ENCODE measurements at places on chromosomes 13 and 19.
A peak's percentile ranks its signal among the peaks of the same experiment; 100 is the strongest.

- peak; percentile 34 for DNase-seq
Measured at GRCh38 chr13:66665991-66666390, 564.1 kb downstream of the PCDH9 start.

DNA sequence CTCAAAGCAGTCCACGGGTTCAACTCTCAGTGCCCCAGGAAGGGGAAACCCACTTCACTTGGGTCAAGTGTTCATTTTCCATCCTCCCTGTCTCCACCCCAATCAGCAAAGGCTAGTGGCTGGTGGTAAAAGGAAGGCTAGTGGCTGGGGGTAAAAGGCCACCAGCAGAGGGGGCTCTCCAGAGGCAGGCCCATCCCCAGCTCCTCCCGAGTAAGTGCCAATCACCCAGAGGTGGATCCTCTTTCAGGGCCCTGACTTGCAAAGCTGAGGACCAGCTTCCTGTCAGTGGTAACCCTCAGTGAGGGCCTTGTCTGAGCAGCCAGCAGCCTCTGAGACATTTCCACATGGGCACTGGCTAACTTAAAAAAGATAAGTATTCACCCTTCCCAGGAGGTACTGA is 22.0 kb upstream of the TPT1 start:
- DNase-seq: no peak

DNA sequence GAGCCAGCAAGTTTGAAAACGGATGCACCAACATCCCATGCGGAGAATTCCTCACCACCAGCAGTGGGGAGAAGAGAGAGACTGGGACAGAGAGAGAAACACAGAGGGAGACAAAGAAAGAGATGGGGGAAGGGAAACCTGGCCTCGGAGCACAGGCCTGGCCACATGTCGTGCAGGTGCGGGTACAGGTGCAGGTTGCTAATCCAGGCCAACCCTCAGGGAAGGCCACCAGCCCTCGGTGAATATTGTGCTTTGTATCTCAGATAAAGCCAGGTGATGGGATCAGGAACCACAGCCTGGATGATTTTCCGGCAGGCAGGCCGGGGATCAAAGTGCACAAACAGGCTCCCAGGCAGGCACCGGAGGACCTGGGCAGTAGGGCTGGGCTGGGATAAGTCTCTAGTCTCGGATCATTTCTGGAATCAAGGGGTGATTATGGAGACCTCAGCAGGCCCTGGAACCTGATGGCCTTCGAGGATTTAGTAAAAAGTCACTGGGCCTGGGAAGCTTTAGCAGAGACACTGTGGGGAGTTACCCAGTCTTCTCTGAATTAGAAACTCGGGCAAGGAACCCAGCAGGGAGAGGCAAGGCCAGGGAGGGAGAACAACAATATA is 3.7 kb downstream of the GAS6 start:
- no peak for DNase-seq

GRCh38 chr13:91622778-91623550 is 224.5 kb downstream of the GPC5 start:
- no peak for DNase-seq

GRCh38 chr19:17333611-17334413 is 843 bp downstream of the ANO8 start:
- DNase-seq: peak; percentile 43
